ENCODE measurements at places on chromosomes 3 and 15.

DNA sequence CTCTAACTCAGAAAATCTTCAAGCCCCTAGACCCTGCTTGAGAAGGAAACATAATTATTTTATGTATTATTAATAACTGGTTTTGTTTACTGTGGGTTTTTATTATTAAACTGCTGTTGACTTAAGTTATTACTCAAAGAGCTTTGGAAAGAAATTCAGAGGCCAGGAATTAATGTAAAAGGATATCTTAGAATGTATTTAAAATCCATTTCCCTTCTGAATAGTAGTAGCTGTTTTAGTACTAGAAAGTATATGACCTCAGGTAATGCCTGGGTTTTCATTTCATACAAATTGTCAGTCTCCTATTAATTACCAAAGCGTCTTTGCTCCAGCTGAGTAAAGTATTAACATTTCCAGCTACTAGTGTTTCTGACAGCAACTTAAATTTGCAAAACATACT, 223.1 kb downstream of the ITPR1 start:
- DNase-seq: no peak

GRCh38 chr15:98241032-98241554, 280.6 kb downstream of the ARRDC4 start:
- DNase-seq: no peak

DNA sequence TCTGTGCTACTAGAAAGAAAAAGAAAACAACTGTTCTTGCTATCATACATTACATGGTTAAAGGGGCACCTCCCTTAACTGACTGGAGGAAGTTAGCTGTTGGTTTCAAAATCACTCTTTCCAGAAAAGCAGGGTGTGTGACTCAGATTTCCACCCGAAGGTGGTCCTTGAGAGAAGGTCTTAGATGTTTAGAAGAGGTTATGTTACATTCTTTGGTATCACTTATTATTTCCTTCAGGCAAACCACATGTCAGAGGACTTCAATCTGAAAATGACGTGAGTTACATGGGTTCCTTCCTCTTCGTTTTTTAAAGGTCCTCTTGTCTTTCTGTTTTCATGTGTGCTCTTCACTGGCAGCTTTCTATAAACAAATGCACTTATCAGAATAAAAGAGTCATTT, 307.9 kb upstream of the CBLB start:
- DNase-seq: no peak

DNA sequence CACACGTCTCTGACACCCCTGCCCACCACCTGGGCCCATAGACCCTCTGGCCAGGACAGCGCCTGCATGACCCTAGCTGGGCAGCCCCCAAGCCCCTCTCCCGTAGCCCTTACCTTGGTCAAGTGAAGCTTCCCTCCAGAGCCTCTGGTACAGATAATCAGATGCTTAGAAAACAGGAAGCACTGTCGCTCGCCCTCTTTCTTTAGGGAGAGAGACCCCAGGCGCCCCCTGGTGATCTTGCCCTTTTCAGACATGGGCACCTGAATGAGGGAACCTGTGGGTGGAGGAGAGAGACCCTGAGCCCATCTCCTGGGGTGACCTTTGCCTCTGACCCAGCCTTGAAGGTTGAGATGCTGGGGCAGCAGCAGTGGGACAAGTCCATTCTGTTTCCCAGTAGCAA, 65.4 kb downstream of the RASGRF1 start:
- DNase-seq: no peak

GRCh38 chr15:91855684-91856489, 2.4 kb downstream of the SLCO3A1 start:
- no peak for DNase-seq

GRCh38 chr3:85483986-85484385, 525.2 kb downstream of the CADM2 start:
- no peak for DNase-seq

- no peak for DNase-seq
Measured at GRCh38 chr3:137988152-137988551, 21.8 kb upstream of the CLDN18 start.

GRCh38 chr3:47299381-47300318, 16.9 kb downstream of the KLHL18 start:
- no peak for DNase-seq

- DNase-seq: no peak
Measured at GRCh38 chr15:50257924-50258323, 7.6 kb downstream of the HDC start.

DNA sequence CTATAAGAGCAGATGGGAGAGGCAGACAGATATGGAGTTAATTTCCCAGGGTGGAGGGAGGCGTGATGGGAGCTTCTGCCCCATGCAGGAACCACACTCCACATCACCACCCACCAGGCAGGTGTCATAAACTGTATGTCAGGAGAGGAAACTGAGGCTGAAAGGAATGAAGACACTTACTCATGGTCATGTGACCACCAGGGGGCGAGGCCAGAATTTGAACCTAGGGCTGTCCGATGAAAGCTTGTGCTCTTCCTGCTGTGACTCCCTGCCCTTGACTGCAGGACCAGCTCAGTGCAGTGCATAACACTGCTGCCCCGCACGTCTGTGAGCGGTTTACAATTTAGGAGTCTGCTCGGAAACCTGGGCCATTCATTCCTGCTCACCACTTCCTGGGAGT, 28.8 kb downstream of the NUP210 start:
- no peak for DNase-seq

DNA sequence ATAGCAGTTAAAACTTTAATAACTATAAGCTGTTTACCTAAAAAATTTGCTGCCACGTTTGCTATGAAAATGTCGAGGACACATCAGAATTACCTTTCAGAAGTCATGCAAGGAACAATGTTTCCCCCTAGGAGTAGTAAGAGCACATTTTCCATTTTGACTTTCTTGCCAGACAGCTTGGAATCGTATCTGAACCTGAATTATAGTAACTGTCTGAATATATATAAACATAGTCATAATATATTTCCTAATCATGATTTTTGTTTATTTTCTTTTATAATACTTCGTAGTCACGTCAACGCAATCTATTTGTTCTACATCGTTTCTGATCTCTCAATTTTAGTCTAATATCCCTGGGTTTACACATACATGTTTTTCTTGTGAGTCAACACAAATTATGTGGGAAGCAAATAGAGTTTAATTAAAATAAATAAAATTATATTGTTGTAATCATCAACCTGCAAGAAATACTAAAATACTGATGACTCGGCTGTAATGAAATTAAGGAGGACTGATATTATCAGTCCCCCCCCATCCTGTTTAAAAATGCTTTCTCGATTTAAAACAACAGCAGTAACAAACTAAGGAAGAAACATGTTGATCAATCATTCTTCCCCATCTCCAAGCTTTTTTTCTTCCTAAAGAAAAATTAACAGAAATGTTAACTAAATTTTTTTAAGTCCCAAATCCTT, 78.4 kb downstream of the MME start:
- DNase-seq: no peak

GRCh38 chr15:90367576-90367975, 15.5 kb downstream of the ZNF774 start:
- no peak for DNase-seq

DNA sequence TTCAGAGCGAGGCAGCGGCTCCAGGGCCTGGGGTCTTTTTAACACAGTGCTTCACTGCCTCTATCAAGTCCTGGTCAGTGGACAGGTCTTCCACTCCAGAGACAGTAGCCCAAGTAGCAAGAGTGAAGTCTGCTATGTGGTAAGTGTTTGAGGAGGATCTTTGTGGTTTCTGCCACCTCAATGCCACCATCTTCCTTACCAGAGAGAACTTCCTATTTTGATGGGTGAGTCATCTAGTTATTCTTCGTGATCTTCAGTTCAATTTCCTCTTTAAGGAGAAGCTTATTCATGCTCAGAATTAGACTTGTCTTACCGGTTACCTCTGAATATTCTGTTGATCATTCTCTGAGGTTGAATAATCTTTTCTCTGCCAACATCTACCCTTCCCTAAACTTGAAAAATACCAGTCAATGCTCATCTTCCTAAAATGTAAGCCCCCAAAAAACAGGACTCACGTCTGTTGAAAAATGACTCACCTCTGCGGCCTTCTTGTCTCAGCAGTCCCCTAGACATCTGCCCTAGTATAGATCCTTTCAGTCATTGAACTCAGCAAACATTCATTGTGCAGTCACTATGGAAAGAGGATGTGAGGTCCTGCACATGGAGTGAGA, 32.2 kb upstream of the BCL6 start:
- DNase-seq: no peak

DNA sequence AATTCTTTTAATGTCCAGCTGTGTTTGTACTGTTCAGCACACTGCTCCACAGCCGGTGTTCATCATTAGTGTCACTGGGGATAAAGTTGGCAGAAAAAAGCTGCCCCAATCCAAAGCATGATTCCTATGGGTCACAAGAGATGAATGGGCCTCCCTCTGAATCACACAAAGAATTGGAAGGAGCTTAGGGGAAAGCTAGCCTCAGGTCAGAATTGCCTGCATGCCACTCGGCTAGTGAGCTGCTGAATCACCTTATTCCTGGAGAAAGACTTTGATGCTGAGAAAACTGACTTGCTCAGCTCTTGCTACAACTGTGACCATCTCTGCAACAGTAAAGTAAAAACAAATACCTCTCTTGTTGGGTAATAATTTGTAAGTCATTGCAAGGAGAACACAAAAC, 3.5 kb downstream of the CCK start:
- DNase-seq: no peak

- no peak for DNase-seq
Measured at GRCh38 chr3:15756505-15756904, 41.3 kb downstream of the ANKRD28 start.

DNA sequence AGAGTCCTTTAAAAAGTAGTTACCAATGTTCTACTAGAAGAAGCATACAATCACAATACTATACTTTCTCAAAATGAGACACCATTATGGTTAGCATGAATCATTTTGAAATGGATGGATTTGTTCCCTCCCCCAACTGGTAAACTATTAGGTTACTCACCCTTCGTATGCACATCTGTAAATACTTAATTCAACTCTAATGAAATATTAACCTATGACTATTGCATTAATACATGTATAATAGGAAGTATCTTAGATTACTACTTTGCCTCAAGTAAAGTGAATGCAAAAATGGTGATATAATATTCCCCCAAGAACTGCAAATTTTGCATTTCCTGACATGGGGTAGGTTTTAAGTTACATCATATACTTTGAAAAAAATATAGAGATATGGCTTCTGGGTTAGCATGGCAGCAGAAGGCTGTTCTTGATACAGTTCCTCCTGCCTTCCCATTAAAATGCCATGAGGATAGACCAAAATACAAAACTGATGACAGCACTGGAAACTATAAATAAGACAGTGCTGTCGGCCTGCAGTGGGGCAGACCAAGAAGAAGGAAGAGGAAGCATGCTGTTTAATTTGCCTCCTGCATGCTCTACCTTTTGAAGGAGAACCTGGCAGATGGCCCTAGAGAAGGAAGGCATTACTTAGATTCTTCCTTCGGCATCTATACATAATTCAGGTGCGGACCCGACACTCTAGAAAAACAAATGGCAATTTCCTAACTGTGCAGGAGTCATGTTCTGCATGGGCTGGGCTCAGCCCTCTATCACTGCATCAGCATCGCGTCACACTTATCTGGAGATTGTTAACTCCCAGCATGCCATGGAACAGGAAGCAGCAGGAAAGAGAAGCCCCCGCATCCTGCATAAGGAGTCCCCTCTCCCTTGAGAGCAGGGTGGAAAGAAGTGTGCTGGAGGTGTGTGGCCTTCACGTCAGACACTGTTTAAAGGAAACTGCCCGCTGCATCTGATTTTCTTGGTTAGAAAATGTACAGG, 41.8 kb upstream of the NEO1 start:
- DNase-seq: no peak

- no peak for DNase-seq
Measured at GRCh38 chr3:17749705-17750293, 7.4 kb upstream of the TBC1D5 start.

GRCh38 chr15:35721751-35722150, 175.8 kb upstream of the DPH6 start:
- DNase-seq: no peak

GRCh38 chr3:85189731-85190130, 230.9 kb downstream of the CADM2 start:
- no peak for DNase-seq

DNA sequence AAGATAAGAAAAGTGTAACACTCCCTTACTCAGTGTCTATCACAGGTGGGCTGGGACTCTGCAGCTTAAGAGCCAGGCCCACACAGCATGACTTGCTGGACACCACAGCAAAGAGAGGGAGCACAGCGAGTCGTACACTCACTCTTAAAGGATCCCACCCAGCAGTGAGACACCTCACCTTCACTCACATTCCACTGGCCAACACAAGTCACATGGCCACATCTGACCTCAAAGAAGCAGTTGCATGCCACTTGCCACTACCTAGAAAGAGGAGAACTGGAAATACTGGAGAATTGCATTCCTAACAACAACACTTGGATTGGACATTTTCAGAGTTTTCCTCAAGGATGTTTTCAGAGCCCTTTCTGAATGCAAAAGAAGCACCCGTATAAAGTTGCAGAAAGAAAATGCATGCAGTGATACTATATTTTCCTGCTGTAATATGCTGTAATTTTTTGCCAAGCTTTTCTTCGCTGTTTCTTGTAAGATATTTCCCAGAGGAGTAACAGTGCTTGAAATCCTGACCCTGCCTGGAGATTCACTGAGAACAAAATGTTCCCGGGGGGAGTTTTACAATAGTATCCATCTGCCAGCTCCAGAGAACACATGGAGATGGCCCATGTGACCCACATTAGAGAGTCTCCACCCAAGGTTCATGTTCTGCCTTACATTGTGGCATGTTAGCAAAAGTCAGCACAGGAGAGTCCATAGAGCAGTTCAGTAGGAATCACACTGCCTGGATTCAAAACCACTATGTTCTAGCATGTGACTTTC, 42.2 kb downstream of the TRIM42 start:
- no peak for DNase-seq

- DNase-seq: no peak
Measured at GRCh38 chr15:56719774-56720555, 13.3 kb downstream of the ZNF280D start.

- no peak for DNase-seq
Measured at GRCh38 chr3:3196148-3196861, 16.8 kb upstream of the CRBN start.

DNA sequence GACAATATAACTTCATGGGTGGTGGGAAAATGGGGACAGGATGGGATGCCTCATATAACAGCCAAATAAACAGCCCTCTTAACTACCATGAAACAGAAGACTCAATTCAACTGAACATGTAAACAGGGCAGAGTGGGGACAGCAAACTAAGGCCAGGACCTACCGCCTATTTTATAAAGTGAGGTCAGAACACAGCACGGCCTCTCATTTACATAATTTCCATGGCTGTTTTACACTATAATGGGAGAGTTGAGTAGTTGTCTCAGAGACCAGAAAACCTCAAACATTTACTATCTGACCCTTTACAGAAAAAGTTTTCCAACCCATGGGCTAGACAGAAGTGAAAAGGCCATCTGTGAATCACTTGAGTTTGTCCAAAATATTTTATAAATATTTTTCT, 56.7 kb upstream of the SNRPA1 start:
- no peak for DNase-seq

- no peak for DNase-seq
Measured at GRCh38 chr3:39879581-39879980, 70.2 kb downstream of the MYRIP start.

DNA sequence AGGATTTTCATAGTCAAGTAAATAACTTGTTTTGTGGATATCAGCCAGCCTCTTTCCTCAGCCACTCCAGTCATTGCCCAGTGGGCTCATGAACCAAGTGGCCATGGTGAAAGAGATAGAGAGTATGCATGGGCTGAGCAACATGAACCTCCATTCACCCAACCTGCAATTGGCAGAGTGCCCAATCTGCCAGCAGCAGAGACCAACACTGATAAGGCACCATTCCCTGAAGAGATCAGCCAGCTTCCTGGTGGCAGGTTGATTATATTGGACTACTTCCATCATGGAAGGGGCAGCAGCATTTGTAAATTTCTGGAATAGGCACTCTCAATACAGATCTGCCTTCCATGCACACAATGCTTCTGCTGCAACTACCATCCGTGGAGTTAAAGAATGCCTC, 10.3 kb upstream of the MCF2L2 start:
- DNase-seq: no peak
